ENCODE measurements at places on chromosomes 7 and 10.

DNA sequence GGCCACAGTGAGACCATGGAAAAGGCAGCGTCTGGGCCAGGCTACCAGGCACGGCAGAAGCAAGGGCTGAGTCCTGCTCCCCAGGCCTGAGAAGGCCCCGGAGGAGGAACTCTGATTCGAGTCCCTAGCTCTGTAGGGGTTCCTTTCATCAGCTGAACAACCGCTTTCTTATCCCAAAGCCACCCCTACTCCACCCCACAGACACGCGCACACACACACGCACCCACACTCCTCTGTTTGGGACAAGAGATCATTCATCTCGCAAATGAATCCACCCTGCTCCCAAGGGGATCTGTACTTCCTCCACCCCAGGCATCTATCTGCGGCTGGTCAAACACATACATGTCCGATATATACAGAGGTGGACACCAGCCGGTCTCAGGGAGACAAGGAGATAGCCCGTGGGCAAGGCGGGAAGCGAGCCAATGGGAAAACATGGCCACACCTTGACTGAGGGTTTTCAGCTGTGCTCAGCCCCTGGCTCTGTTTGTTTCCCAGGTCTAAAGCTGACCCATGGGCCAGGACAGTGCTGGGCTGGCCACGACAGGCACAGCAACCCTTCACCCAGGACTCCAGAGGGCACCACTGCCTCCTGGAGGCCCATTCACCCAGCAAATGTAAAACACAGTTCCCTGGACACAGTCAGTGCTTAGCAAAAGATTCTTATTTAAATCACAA lies 7.3 kb downstream of the ZCCHC24 start:
- DNase-seq, result peak; percentile 31

GRCh38 chr7:3861941-3862340 lies 560.9 kb downstream of the SDK1 start:
- DNase-seq, result peak; percentile 8

DNA sequence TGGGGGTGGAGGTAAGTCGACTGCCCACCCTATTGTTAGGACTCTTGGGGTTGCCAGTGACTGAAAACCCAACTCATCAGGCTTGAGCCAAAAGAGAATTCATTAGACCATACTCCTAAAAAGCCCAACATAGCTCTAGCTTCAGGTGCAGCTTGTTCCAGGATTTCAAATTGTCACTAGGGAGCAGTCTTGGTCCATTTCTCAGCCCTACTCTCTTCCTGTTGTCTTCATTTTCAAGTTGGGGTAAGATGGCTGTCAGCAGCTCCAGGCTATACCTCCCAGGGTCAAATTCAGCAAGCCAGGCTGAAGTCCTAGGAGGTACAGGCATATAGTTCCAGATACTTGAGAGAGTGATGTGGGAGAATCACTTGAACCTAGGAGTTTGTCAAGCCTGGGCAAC lies 14.9 kb upstream of the COL13A1 start:
- DNase-seq, result peak; percentile 36

DNA sequence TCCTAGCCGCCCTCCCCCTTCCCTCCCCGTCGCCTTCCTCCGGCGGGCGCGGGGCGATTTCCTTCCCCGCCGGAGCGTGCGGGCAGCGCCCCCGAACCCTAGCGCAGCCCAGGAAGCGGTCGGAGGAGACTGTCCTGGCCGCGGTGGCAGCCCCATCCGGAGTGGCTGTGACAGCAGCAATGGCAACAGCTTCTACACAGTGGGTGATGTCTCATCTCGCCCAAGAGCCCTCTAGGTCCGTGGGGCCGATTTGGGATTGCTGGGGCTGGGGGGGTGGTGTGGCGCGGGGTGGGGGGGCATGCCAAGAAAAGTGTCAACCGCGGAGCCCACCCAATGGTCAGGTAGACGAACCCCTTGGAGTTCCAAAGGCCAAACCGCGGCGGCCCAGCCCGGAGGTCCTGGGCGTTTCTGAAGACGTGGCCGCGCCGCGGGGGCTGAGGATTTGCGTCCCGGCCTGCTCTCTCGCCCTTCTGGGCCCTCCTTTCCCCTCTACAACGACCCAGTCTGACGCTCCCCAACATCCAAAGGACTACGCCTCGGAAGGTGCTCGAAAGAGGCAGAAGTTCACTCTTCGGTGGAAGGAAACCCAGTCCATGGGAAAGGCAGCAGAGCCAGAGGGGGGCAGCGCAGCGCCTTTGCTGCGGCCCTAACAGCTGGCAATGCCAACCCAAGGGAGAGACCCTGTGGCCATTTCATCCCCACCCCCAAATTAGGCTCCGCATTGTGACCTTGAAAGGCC lies 603 bp upstream of the TWIST1 start:
- no peak for DNase-seq

GRCh38 chr7:7263297-7264230 lies 81.2 kb downstream of the C1GALT1 start:
- DNase-seq, result no peak

DNA sequence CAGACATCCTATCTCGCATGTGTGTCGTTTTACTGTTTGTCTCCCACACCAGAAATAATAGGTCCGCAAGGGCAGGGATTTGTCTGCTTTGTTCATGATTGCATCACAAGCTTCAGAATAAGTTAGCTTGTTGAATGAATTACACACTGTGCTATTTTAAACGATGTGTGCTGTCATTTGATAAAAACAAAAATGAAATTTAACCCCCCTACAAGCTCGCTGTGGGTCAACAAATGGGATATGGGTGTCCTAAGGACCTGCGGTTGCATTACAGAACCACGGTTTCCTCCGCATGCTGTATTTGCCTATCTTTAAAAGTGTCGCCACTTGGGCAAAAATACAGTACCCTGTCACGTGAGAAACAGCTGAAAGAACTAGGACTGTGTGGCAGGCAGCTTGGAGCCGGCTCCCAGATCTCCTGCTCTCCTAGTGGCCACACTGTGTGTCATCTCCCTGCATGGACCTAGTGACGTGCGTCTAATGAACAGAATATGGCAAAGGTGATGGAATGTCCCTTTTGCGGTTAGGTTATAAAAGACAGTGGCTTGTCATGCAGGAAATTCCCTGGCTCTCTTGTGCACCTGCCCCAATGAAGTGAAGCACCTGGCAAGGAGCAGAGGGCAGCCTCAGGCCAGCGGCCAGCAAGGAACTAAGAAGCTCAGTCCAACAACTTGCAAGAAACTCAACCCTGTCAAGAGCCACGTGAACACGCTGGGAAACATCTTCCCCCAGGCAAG lies 32.9 kb upstream of the CRYGN start:
- DNase-seq, result no peak

GRCh38 chr7:148380596-148381419 lies 209.8 kb upstream of the C7orf33 start:
- DNase-seq, result no peak

DNA sequence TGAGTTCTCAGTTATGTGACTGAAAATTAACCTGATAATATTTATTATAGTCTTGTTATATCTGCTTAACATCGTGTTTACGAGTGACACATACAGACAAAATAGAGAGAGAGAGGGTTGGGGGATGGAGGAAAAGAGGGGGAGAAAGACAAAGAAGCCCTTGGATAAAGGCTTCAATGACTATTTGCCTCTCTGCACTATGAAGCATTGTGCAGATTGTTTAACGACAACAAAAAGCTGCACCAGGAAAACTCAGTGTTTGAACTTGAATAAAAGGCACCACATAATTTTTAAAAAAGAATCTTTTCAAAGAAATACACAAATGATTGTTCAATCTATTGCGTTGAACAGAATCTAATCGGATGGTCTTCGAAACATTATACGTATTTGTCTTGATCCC lies 27.8 kb downstream of the MAGI2 start:
- no peak for DNase-seq

DNA sequence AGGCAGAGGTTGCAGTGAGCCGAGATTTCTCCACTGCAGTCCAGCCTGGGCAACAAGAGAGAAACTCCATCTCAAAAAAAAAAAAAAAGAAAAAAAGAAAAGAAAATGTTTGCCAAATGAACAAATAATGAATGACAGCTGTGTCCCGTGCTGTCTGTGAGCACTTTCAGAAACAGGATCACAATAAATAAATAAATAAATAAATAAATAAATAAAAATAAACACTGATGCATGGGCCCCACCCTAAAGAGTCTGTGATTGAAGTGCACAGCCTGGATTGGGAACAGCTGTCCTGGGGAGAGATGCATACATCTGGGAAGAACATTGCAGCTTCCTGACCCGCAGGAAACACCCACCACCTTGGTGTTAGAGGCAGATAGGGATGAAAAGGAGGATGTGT lies 123.6 kb downstream of the NPTX2 start:
- no peak for DNase-seq

DNA sequence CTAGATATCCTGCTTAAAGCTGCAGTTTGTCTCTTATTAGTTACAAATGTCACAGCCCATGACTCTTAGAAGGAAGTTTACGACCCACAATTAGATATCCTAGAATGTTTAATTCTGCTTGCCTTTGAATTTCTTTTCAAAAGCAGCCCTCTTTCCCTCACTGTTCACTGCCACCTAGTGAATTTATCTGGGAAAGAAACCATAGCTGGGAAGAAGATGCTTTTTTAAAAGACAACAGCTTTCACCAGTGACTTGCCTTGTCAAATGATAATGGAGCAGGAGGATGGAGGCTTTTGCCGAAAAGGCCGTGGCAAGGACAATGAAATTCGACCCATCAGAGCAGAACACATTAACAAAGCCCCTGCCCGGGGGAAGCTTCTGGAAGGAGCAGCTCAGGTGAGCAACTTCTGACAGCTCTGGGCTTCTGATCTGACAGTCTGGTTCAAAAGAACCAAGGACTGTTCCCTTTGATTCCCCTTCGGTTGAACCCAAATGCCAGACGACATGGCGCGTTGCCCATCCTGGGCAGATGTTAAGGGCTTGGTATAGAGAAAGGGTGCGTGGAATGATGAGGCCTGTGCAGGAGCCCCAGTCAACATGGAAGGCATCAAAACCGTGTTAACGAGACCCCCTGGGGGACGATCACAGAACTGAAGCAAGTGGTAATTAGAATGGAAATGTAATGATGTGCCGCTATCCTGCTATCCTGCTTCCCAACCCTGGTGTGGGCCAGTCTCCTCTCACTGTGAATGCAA lies 236.8 kb downstream of the FRMD4A start:
- peak; percentile 13 for DNase-seq

DNA sequence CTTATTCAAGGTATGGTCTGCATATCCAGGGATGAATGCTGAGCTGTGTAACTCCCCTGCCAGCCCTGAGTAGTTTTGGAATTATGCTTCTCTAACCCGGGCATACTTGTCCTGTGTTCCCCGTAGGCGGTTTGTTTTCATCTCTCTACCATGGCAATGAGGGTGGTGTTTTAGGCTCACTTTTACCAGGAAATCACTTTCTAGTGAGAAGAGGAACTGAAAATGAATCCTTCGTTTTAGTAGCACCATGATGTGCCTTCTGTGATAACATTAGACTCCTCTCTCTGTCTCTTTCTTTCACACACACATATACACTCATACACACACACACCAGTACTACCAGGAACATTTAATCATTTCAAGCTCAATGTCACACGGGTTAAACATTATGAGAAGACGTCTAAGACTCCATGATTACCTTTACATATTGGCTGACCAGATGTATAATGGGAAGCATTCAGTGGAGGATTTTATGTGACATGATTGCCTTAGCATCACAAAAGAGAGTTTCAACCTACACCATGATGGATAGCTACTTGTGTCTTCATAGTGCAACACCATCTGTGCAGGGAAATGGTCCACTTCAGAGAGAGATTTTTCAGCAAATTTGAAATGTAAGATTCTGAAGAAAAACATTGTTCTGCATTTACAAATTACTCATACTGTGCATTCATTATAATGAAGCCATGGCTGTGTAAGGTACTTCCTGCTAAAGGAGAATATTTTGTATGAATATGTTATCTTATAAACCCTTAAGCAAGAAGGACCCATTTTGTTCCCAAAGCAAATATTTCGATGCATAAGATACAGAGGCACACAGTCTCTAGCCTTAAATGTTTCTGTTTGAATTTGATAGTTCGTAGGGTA lies 31.0 kb upstream of the PFKP start:
- DNase-seq, result peak; percentile 89

GRCh38 chr10:115023715-115024114 lies 69.5 kb upstream of the ATRNL1 start:
- DNase-seq, result no peak

DNA sequence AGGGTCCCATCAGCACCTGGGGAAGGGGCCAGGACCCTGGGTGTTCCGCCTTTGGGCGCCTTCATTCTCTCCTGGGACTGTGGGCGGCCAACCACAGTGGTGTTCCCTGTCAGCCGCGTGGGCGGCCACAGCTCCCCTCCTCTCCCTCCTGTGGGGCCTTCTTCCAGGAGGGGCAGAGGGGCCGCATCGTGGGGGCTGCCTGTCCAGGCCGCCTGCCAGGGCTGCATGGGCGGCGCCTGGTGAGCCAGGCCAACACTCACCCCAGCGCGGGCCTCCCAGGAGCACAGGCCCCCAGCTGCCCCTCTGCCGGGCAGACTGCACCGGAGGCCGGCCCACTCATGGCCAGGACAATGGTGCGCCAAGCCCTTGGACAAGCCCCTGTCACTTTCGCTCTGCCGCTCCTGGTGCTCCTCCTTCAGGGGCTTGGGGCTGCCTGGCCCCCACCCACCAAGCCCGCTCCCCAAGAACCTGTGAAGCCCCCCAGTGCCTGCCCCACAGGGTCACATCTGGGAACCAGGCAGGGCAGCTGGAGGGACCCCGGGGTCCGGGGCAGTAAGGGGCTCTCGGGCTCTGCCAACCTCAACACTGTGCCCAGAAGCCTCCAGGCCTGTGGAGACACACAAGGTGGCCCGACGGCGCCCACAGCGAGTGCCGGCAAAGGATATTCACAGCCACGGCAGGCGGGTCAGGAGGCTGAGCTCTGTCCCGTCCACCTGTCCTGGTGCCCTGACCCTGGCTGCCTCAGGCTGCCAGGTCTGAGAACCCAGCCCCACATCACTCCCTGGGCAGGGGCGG lies 42.8 kb downstream of the AP5Z1 start:
- no peak for DNase-seq

DNA sequence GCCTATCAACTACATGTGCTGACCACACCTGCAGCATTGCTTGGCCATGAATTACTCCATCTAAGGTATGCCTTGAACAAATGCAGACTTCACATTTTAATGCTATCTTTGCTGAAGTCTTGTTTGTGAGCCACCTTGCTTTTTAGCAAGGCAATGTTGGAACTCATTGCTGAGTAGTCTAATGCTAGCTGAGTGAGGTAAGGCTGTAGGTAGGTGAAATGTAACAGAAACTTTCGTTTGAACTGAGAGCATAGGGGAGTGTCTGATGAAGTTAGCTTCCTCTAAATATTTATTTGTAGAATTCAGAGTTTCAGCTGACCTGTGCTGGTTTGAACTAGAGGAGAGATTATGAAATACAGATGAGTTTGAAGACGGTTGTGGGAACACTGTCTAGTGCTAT lies 238.5 kb downstream of the SEMA3A start:
- peak; percentile 9 for DNase-seq

Data from suppressor macrophage (primary cell).